ENCODE measurements at places on chromosomes 5 and 9.

DNA sequence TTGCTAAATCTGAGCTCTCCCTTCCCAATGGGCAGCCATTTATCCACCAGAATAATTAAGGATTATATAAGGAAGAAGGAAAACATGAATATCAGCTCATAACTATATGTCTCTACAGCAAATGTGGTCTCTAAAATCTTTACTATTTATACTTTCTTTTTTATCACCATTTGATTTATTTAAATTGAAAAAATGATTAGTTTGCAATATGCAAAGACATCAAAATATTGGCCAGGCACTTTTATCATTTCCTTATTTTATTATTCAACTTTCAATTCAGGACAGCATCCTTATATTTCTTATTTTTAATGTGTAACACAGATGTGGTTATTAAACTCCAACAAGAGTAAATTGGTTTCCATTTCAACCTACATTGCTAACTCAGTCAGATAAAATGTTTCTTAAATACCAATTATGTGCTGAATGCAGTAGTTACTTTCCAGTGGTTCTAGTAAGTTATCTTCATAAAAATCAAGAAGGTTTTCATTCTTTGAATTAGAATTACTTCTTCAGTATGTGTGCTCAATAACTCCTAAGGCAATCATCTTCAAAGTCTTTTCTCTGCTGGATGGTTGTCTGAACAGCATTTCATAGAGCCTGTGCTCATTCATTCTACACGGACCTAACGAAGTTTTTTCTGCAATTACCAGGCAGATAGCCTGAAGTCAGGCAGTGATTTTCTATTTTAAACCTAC, 1148.0 kb downstream of the CDH12 start:
- DNase-seq, result no peak

- DNase-seq, result peak; percentile 77
Measured at GRCh38 chr9:130128733-130129431, 43.3 kb upstream of the NCS1 start.

GRCh38 chr9:34185778-34186551, 7.1 kb downstream of the UBAP1 start:
- DNase-seq, result no peak

DNA sequence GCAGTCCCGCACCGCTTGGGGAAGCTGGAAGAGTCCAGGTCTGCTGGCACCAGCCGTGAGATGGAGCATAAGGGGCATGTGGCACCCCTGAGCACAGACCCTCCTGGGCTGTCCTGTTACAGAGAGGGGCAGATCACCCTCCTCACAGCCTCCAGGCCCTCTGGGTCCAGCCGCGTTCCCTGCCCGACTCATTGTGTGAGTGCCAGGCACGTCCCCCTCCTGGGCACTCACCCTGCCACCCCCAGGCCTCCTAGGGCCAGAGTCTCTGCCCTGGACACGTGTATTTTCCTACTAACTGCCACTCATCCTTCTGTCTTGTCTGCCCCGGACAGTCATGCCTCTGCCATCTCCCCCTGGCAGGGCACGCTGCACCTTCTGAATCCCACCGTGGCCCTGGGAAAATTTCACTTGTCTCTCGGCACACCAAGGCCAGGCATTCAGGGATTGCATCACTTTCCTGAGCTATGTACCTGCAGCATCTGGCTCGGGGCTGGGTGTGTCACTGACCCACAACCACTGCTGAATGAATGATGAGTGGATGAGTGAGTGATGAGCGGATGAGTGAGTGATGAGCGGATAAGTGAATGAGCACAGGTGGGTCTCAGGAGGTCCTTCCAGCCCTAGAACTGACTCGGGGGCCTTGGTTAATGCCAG, 21.5 kb upstream of the FCN1 start:
- no peak for DNase-seq

GRCh38 chr5:131230406-131230805, 33.4 kb upstream of the CDC42SE2 start:
- DNase-seq, result no peak

DNA sequence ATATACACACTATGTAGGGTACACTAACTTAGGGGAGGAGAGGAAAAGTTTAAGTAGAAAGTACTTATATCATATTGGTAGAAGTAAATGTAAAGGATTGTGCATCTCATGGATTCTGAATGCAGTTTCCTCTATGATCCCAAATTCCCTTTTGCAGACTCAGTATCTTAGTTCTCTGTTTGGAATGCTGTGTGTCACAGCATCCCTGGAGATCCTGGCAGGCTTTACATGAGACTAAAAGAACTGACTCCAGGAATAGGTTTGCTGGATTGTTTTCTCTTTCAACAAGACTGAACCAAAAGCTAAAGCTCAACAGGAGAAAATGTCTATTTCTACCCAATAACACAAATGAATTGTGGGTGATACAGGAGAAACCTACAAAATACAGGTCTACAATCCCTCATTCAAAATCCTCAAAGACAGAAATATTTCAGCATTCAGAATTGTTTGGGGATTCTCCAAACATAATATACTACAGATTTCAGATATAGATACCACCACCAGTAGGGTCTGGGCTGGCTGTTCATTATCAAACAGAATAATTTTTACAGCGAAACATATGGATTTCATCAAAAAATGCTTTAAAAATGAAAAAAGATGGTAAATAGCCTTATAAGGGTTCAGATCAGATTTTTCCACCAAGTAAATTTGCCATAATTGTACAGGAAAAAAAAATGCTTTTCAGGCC, 324.7 kb upstream of the GRAMD2B start:
- no peak for DNase-seq

- DNase-seq, result no peak
Measured at GRCh38 chr5:86806206-86806605, 188.5 kb downstream of the COX7C start.

All from activated T-cell treated with anti-CD3 and anti-CD28 coated beads, Interleukin-2, amount 50 U/mL, for 24 hours (primary cell).